ENCODE measurements at places on chromosomes 1 and 21. TPM values are rescaled to one million over a fixed set of nuclear protein-coding genes. Genes with fewer than 3 reads are reported as not detected.

DNA sequence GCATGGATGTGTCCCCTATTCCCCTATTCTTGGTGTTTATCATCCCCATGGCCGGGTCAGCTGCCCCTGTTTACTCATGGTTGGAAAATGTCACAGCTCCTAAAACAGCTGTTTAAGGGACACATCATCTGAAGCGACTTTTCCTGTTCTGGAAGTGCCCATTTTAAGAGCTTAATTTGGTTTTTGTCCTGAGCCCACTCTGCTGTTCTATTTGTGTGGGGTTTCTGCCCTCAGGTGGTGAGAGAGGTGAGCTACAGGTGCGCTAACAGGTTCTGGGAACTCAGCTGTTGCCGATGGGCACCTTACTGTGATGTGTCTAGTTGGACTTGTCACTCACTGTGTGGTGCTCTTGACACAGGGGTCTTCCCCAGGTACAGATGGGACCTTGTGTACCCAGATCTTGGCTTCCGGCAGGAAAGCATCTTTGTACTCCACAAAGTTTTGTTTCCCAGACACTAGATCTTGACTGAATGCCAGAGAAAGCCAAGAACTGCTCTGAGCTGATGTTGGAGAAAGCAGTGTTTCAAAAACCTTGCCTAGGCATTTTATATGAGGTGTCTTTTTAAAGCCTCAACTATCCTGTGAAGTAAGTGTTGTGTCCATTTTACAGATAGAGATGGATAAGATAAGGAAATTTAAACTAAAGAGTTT is 59.0 kb upstream of the CD1D start:
- peak; percentile 22 for DNase-seq

The FCN3 gene
- total RNA-seq = 3.5 TPM

- no peak for DNase-seq
Observed at GRCh38 chr1:12191242-12192032, 24.6 kb downstream of the TNFRSF1B start.

The CELA3B gene
- total RNA-seq = 13.7 TPM

The CAMK1G gene
- total RNA-seq = 0.12 TPM

GRCh38 chr1:199082778-199083389 is 444.0 kb downstream of the PTPRC start:
- no peak for DNase-seq

DNA sequence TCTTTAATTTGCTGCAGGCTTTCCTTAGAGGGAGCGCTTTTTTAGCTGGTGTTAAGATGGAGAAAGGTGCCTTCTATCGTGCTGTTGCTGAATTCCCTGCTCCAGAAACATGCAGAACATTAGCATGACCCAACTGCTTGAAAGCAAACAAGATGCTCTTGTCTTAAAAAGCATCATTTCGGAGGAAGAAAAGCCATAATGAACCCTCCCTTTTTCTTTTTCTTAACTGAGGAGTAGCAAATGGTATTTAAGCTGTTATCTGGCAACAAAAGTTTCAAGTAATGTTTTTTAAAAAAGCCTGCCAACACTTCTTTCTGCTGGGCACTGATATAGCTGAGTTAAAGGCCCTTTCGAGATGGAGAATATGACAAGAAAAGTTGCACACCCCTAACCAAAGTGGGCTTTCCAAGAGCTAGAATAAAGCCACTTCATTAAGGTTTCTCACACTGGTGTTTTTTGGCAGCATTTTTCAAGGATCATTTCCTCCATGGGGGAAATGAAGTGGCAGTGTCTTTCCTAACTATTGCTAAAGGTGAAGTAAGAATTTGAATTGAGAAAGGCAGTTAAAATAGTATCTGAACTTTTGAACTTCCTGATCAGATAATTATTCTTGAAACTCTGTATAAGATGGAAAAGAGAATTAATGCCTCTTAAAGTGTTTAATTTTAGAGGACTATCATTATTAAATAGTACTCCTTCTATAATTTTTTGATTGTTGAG is 38.8 kb downstream of the ST6GALNAC5 start:
- DNase-seq = no peak

DNA sequence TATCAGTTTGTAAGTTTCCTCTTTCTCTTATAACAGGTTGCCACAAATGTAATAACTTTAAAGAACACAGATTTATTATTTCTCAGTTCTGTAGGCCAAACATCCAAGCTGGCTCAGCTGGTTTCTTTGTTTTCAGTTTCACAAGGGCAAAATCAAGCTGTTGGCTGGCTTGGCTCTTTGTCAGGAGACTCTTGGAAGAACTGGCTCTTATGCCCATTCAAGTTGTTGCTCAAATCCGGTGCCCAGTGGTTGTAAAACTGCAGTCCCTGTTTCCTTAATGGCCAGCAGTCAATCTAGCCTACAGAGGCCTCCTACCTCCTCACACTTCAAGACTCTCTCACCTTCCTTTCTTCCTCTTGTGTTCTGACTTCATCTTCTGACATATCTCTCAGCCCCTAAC is 1171.0 kb downstream of the MRPL39 start:
- DNase-seq = no peak

The GCLM gene
- 41.7 TPM for total RNA-seq

GRCh38 chr1:26747048-26747447 is 40.7 kb upstream of the PIGV start:
- no peak for DNase-seq

- DNase-seq = no peak
Observed at GRCh38 chr1:26824731-26825130, 1.8 kb upstream of the ZDHHC18 start.

GRCh38 chr21:41817228-41817627 is 50.4 kb upstream of the RIPK4 start:
- DNase-seq = peak; percentile 62

The RHEX gene
- total RNA-seq = 11.3 TPM

The ZNF593 gene
- 28.1 TPM for total RNA-seq

GRCh38 chr1:155044812-155045657 is 6.1 kb upstream of the ADAM15 start:
- peak; percentile 83 for DNase-seq

GRCh38 chr1:45282351-45282750 is 44.3 kb upstream of the HPDL start:
- DNase-seq = no peak

The IL20 gene
- not detected for total RNA-seq

DNA sequence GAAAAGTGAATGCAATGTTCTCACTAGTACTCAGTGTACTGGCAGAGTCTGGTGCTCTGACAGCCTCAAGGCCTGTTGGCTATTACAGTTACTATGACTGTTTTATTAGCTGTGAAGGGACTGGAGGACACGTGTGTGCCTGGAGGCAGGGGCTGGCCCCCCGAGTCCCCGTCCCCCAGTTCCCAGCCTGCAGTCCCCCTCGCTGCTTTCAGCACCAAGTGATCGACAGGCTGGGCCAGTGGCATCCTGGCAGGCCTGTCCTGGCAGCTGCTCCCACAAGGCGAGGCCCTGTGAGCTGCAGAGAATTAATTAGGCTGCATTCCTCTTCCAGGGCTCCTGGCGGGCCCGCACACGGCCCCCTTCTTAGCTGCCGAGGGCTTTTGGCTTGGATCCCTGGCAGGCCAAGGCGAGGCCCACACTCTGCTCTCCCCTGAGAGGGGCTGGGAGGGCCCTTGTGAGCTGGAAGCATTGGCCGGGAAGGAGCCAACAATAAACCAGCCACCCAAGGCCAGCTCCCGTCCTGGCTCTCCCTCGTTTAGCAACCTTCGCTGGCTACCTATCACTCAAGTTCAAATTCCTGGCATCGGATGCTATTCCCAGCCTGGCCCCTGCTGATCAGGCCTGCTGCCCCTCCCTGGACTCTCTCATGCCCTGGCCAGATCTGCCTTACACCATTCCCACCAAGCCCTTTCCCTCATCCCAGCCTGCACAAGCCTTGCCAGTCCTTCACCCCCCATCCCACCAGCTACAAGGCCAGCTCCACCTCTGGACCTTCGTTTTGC is 9.8 kb downstream of the EDN2 start:
- DNase-seq = no peak
